Right ventricle myocardium inferior (tissue), 1 donor: ENCODE measurements at places on chromosomes 12 and 14.

DNA sequence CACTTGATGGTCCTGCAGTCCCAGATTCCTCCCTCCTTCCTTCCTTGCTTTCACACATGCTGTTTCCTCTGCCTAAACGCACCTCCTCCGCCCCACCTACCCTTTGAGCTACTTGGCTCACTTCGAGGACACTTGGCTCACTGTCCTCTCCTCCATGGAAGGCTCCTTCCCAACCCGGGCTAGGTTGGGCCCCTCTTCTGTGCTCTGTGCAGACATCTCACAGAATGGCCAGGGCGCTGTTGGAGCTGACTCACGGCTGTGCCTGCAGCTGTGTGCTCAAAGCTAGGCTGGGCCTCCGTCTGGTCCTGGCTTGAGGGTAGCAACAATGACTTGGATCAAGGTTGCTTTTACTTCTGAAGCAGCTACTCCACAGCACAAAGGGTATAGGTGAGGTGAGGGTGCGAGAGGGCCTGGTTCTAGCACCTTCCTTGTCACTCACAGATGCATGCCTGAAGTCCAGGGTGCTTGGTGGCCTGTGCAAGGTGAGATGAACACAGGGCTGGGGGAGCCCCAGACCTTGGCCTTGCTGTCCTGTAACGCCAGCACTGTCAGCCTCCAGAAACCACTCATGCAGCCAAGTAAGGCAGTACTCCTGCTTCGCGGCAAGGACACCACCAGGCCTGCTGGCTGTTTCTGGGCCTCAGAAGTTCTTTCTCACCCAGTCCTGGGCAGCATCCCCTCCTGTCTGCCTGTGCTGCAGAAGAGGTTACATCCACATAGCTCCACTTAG, 61.8 kb downstream of the GALNT16 start:
- no peak for DNase-seq

- DNase-seq, result peak; percentile 93
Observed at GRCh38 chr14:22852940-22853767, 16.8 kb downstream of the MMP14 start.

- DNase-seq, result no peak
Observed at GRCh38 chr12:53205747-53206419, 1.2 kb downstream of the ITGB7 start.

DNA sequence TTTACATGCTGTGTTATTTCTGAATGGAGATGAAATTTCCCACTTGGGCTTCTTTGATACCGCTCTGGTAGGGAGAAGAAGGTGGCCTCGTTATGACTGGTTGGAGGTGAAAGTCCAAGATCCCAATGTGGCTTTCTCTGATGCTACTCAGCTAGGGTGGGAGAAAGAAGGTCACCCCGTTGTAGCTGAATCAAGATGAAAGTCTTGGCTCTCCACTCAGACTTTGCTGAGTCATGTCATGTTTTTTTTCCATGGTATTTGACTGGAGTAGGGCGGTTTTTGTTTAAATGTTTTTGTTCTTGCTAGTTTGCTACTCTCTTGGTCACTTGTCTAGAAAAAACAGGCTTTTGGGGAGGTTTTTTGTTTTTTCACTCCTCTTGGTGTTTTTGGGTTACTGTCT, 2.4 kb upstream of the PDE6H start:
- DNase-seq, result no peak
